Activated CD4-positive, alpha-beta T cell treated with anti-CD3 and anti-CD28 coated beads, Interleukin-2, amount 50 U/mL, for 48 hours (primary cell): ENCODE measurements at places on chromosomes 5 and 9.

- DNase-seq = no peak
These were observed 15.3 kb downstream of the TERT start for GRCh38 chr5:1279443-1280151.

DNA sequence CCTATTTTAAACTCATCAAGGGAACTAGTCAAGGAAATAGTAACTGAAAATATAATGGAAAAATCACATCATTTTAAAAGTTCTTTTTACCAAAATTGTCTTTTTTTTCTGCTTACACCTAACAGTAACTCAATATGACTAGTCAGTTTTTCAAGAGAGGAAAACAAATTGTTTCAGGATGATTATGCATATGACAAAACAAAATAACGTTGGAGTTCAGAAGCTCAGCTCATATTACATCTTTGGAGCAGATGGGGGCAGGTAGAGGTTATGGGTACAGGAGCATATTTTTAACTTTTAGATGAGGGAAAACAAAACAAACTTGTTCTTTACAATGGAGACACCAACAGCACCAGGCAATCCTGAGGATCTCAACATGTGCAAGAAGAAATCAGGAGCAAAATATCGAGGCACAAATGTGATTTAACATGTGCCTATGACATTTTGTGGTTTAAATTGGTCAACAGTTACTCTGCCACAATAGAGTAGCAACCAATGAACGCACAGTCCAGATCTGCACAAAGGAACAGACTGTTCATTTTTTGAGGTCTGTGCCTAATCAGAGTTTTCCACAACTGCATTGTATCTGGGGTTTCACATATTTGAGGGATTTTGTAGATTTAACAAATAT, 659.0 kb downstream of the ANXA1 start:
- DNase-seq = no peak

DNA sequence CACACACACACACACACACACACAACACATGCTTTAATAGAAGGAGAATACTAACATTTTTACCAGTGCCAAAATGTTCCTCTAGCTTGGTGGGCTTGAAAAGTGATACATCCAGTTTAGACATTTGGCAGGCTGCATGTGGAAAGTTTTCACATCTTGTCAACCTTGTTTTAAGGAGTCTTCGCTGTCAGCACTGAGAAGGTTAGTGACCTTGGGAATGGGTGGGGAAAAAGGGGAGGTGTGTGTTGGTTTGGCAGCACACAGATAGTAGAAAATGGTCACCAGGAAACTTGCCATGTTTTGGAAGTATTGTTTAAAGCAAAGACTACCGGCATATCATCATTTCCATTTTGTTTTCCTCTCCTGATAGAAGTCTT, 346.5 kb upstream of the ADAMTSL1 start:
- DNase-seq = no peak

- no peak for DNase-seq
These were observed 115.5 kb upstream of the DMRT1 start for GRCh38 chr9:726005-726404.

- DNase-seq = no peak
These were observed 23.8 kb downstream of the DAB2 start for GRCh38 chr5:39400713-39401578.

DNA sequence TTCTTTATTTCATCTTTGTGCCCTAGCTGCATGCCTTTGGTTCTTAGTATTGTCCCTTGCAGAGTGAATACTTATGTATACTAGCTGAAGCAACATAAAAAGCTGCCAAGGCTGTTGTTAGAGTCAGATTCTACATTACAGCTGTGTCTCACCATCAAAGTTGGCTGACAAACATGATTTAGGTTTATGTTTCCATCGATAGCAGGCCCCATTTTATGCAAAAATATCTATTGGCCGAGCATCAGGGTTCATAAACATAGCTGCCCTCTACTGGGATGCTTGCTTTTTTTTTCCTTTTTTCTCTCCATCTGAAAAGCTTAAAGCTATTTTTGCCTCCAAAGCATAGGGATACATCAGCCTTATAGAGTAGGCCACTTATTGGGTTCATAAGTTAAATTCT, 68.0 kb downstream of the FAM174A start:
- DNase-seq = no peak

DNA sequence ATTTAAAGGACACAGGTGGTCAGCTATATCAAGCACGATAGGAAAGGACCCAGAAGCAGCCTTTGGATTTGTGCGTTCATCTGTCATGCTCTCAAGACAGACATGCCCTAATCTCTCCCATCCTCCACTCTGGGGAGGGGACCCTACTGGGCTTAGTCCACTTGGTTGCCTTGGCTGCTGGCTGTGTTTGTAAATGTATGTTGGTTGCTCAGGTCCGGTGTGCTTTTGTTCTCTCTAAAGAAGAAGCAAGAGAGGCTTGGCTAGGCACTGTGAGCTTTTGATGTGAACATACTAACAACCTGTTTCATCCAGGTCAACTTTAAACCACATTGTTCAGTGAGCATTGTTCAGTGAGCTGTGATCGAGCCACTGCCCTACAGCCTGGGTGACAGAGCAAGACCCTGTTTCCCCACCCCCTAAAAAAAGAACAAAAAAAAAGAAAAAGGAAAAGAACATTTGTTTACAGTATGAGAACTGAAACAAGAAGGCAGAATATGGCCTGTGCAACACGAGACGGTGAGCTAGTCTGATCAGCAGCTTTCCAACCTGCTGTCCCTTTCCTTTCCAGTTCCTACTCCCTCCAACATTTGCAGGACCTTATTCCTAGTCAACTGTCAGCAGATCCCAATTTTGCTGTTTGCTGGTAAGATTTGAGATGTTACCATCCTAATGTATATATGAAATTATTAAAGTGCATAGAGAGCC, 228.3 kb downstream of the ARHGAP26 start:
- no peak for DNase-seq

GRCh38 chr5:109756543-109757185, 66.9 kb downstream of the MAN2A1 start:
- no peak for DNase-seq

DNA sequence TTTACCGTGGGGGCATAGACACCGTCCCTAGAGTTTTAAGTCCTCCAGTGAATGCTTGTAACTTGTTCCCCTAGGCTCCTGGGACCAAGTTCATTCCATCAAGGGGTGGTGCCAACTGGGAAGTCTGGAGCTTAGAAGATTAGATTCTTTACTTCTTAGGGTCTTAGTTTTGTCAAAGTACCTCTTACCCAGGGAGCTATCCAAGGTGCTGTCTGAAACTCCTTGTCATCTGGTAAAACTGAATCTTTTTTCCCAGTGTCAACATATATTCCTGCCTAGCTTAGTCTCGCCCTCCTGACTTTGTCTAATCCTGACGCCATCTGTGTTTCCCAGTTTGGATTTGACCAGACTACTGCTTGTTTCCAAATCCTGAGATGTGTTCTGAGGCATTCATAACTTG, 41.6 kb downstream of the MAMDC2 start:
- DNase-seq = no peak

DNA sequence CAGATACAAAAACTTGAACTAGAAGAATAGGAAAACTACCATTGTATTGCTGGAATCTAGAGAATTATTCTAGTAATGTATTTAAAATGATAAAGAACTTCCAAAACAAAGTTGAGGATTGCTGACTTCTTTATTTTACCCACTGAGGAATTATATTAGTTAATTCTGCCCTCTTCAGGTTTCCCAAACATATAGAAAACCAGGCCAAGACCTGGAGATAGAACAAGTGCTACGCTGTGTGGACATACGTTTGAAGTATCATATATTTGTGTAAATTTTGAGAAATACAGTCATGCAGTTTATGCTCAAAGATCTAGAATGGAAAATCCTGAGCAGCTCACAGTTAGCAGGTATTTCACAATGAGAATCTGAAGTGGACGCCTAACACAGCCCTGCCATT, 162.3 kb upstream of the CYLC2 start:
- DNase-seq = no peak

DNA sequence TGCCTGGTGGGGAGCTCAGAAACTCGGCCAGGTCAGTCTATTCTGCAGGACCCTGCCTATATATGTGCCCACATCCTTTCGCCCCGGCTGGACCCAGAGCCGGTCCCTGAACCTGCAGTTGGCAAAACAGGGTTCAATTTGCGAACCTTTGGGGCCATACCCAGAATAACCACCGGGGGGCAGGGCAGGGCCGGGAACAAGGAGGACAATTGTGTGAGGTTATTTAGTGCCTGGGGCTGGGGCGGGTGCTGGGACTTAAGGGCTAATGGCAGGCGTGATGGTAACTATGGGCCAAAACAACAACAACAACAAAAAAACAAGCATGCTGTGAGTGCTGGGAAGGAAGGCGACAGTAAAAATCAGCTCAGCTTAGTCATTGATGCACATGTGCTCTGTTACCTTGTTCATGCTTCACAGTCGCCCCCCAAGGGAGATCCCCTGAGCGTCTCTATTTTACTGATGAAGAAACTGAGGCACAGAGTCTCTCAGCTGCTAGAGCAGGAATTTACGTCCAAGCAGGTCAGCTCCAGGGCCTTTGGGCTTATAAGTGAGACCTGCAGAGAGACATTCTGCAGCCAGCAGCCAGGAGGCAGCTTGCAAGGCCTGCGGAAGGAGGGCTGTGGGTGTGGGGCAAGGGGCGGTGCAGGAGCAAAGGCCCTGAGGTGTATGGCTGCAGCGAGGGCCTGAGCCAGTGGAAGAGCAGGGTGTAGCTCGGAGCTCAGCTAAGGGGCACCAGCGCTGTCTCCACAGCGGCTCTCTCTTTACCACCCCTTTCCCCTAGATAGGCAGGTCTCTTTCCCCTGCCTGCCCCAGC, 106.0 kb downstream of the PHF2 start:
- peak; percentile 79 for DNase-seq

GRCh38 chr5:32991421-32991815, 280.3 kb downstream of the NPR3 start:
- no peak for DNase-seq

DNA sequence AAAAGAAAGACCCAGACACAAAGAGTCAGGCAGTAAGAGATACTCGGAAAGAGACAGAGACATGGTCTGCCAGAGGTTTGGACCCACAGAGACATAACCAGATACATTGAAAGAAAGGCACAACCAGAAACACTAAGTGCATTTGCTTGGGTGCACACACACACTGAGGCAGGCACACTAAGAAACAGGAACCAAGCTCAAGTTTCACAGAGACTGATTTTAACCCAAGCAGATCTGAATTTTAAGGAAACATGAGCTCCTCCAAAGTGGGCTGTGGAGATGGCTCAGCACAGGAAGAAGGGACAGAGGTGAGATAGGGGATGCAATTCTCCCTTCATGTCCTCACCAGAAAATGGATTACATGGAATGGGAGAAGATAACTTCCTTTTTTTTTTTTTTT, 9.5 kb downstream of the AQP3 start:
- DNase-seq = no peak

- no peak for DNase-seq
These were observed 98.4 kb downstream of the ADRB2 start for GRCh38 chr5:148924817-148925216.

- no peak for DNase-seq
These were observed 15.9 kb downstream of the EBF1 start for GRCh38 chr5:159083548-159084452.

GRCh38 chr9:34047864-34048726, 592 bp downstream of the UBAP2 start:
- DNase-seq = peak; percentile 70

DNA sequence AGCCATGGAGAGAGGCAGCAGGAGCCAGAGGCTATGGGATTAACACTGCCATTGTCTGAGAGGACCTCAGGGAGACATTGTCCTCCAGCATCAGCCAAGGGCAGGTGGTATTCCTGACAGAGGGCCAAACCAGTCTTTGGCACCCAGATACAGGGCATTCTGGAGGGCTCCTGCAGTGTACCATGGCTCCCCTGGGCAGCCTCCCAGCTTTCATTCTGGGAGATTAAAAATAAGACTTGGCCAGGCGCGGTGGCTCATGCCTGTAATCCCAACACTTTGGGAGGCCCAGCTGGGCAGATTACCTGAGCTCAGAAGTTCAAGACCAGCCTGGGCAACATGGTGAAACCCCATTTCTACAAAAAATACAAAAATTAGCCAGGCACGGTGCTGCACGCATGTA, 4.2 kb downstream of the MTAP start:
- no peak for DNase-seq

GRCh38 chr5:17425385-17426070, 72.5 kb upstream of the TAF11L2 start:
- DNase-seq = no peak

DNA sequence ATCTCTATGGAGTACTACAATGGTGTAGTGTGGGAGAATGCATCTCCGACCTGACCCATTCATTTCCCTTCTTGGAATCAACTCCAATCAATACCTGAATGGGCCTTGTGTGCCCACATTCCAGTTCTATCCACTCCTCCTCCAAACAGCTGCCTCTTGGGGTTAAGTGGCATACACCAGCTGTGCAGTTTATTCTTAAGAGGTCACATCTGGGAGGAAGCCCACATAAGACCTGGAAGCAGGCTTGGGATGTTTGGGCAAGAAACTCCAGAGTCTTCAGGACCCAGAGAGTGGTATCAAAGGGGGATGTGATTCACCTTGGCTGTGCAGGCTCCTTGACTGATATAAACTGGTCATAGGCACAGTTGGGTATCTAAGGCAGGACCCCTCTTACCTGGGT, 46.0 kb downstream of the ACTBL2 start:
- no peak for DNase-seq

DNA sequence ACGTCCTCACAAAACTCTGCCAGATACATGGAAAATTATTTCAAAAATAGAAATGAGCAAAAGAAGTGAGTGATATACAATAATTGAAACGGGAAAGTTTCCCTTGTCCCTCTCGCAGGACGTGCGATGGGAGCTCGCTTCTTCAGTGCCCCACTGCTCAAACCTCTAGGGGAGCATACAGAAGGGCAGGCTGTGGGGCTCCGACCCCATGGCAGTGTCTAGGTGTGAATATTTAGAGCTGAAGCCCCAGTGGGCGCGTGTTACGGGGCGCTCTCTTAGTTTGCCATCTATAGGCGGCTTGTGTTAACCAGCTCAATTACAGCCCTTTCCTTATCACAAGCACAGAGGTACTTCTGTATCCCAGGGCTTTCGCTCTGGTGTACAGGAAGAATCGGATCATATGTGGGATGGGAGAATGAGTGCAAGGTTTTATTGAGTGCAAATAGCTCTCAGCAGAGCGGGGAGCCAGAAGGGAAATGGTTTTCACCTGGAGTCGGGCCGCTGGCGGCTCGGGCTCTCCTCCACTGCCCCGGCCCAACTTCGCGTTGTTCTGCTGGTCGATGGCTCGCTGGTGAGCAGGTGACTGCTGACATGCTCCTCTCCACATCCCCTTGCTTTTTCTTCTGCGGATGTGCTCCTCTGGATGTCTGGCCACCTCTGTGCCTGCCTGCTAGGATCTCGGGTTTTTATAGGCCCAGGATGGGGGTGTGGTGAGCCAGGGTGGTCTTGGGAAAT, 334.0 kb upstream of the PTPRD start:
- DNase-seq = no peak
